ENCODE measurements at places on chromosomes 2 and 18.

DNA sequence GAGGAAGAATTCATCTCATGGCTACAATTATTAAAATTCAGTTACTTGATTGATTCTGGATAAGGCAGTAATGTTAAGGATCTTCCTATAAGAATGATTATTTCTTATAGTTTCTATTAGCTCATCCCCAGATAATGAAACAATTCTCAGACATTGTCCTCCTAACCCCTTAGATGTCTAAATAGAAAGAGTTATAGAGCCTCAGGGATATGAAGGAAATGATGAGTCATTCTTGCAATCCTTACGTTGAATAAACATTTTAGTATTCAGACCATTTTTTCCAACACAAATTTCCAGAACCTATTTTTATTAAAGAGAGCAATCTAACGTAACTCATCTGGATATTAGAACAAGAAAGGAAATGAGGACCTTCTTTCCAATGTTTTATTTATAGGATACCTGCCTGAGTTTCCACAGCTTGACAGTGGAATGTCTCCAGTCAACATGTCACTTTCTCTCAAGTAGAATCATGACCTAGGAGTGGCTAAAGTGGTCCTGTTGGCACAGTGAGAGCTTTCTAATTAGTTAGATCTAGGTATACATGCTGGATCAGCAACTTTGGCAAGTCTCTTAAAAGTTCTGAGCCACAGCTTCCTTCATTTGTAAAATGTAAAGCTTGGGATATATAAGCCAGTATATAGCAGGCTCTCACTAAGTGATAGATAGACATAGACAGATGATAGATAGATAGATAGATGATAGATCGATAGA is 88.0 kb upstream of the RAB27B start:
- no peak for DNase-seq

GRCh38 chr18:36294031-36294430 is 3.5 kb upstream of the FHOD3 start:
- no peak for DNase-seq

DNA sequence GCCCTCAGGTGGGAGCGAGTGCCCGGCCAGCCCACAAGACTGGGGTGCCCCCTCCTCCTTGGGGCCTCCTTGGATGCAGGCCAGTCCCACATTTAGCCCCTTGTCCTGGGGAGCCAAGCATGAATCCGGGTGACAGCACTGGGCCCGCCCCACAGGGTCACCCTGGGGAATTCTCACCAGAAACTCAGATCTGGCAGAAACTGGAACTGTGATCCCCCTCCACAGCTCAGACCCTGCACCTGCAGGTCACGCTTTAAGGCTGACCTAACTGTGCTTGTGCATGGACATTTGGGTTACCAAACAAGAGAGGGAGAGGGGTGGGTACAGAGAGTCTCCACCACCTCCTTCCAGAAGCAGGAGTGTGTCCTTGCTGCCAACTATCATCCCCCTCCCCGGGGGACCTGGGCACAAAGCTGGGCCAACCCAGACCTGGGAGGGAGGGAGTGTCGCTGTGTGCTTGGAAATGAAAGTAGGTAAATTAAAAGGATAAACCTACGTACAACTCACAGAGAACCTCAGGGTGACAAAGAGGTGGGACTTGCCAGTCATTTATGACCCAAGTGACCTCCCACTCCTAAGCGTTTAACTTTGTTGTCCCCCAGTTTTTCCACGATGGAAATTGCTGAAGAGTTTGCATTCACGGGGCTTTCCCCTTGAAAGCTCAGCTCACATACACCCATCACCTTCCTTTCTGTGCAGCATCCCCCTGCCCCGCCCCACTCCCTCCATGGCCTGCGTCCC is 9.1 kb downstream of the ITM2C start:
- no peak for DNase-seq

GRCh38 chr2:206846981-206847834 is 81.8 kb downstream of the FASTKD2 start:
- DNase-seq = no peak

DNA sequence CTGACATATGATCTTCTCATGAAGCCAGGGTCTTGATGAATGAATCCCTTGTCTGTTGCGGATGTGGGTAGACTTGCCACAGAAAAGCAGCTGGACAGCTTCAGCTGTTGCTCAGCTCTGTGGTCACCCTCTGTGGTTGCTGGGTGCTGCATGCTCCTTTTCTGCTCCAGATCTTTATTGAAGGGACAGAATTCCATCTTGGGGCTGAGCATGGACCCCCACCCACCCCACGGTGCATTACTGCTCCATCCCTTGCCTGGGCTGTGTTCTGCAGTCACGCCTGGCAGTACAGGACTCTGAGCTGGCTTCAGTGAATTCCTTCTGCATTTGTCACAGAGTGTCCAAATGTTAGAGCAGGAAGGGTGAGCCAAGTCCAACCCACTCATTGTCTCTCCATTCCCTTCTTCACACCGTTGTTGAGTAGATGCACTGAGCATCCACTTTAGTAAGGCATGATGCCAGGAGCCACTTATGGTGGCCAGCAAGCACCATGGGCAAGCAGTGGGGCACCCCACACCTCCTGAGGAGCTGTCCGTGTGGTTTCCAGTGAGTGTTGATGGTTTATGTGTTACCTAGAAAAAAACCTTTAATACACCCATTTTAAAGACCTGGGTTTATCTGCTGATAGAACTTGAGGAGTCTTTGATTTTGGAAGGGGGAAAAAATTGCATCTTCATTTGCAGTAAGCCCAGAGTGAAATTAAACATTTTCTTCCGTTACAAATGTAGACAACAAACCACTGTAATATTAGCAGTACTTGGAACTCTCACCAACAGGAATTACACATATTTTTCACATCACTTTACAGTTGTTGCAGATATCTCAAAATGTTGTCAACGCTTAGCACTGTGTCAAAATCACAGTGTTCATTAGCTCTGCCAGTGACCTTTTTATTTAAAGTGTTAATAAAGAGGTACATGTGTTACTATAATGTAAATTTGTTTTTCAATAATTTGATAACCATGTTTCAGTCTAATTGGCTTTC is 14.7 kb upstream of the ITGB6 start:
- DNase-seq = no peak

DNA sequence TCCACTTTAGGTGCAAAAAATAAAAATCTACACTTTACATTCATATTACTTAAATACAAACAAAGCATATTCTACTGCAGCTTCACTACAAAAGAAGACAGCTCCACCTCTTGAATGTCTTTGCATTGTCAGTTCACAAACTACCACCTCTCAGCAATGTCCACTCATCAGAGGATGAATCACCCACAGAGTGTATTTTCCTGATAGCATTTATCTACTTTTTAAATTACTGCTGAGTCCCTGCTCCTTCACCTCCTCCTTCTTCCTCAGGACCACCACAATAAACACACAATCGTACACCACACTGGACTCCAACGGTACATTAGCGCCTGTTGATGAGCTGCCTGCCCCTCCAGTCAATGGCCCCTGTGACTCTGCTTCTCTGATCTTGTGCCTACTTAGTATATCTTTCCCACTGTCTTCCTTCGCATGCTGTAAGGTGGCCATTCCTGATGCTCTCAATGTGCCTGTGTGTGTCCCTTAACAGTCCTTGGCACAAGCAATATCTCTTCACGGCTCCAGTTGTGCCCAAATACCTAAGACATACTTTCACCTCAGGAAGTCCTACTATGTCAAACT is 120.9 kb downstream of the DHRS9 start:
- DNase-seq = no peak

GRCh38 chr2:72993147-72993932 is 76.0 kb downstream of the EMX1 start:
- DNase-seq = no peak

DNA sequence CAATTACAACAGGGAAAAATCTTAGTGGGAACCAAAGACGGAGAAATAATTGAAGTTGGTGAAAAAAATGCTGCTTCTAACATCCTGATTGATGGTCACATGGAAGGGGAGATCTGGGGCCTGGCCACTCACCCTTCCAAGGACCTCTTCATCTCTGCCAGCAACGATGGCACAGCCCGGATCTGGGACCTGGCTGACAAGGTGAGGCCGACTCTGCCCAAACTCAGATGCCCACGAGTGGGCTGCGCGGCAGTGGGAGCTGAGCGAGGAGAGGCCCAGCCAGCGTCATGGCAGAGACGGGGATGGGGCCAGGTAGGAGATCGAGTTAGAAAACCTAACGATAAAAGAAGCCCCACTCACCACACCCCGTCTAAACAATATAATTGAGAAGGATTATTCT is 87.7 kb downstream of the RTN4 start:
- DNase-seq = no peak

DNA sequence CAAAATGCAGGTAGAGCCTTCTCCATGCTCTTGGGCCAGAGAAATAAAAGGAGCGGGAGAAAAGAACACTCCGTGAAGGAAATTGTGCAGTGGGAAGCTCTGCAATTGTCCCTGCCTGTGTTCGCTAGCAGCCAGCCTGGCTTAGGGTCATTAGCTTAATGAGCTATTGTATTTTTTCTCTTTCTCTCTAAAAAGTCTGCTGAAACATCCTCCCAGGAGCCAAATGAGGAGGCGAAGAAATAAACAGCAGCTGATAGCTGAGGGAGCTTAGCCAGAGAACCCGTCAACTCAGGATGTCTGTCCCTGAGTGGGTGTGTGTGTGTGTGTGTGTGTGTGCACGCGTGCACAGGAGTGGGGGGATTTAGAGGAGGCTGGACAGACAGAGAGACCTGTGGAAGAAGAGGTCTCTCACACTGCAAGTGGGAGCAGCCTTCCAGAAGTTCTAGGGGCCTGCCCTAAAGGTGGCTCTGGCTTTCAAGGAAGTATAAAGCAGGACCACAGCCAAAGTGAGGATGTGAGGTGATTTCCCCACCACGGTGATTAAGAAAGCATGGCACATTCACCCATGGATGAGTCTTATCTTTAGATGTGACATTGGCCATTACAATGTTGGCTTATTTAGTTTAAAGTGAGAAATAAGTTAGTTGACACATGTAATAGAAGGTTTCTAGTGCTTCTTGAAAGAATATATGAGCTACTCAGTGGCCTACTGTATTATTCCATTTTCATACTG is 690.4 kb downstream of the RNF144A start:
- DNase-seq = no peak

- DNase-seq = no peak
Measured at GRCh38 chr18:22817844-22818243, 115.3 kb upstream of the RBBP8 start.

DNA sequence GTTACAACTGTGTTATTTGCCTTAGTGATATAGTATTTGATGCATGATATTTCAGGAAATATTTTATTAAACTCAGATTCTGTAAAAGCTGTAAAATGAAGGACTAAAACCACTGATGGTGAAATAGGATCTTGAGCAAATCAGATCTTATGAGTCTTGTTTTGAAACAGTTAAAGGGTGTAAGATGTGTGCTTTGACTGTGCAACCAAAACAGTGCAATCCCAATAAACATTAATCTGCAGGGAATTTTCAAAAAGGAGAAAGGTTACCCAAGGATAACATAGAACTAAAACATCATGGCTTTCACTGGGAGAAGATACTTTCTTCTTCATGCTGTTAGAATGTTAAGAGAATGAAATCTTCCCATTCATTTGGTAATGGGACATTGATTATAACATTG is 378.7 kb downstream of the PARD3B start:
- DNase-seq = no peak

DNA sequence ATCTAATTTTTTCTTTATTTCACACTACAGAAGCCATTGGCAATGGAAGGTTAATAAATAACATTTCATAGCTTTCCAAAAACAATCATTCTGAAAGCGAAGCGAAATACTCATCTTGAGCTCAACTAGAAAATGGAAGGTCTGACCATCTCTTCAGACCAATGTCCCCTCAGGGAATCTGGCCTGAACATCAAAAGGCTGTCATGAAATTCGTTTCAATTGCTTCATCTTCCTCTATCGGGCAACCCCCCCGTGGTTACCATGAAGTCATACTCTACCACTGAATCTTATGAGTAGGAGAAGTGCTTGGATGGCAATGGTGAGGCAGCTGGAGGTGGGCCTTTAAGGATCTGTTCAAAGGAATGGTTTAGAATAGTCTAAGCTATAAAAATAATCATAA is 22.9 kb upstream of the CYTIP start:
- peak; percentile 37 for DNase-seq

DNA sequence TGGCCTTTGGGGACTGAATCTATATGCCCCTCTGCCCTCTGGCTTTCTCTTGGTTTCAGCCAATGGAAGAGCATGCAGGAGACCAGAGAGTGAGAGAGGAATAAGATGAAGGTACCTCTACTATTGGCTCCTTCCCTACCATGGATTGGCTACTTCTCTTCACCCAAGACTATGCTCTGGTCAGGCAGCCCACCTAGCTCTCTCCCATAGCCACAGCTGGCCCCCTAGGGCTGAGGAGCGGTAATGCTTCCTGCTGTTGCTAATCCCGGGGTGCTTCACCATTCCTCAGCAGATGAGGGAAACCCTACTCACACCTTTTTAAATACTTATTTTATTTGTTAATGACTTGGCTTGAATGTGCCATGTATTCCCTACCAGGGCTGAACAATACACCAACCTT is 142.4 kb downstream of the MREG start:
- DNase-seq = no peak

DNA sequence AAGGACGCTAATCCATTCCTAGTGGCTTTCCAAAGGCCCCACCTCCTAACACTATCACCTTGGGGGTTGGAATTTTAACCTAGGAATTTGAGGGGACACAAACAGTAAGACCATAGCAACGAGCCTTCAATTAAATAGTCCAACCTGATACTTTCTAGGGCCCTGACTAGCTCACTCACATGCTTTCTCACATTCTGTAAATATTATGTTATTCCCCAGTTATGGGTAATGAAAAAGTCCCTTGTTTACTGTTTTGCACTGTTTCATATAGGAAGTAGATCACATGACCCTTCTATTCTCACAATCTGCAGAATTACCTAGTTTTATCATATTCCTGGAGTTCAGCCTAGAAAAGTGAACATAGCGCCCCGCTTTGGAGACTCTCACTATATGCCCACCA is 1212.1 kb upstream of the ACVR2A start:
- DNase-seq = no peak

DNA sequence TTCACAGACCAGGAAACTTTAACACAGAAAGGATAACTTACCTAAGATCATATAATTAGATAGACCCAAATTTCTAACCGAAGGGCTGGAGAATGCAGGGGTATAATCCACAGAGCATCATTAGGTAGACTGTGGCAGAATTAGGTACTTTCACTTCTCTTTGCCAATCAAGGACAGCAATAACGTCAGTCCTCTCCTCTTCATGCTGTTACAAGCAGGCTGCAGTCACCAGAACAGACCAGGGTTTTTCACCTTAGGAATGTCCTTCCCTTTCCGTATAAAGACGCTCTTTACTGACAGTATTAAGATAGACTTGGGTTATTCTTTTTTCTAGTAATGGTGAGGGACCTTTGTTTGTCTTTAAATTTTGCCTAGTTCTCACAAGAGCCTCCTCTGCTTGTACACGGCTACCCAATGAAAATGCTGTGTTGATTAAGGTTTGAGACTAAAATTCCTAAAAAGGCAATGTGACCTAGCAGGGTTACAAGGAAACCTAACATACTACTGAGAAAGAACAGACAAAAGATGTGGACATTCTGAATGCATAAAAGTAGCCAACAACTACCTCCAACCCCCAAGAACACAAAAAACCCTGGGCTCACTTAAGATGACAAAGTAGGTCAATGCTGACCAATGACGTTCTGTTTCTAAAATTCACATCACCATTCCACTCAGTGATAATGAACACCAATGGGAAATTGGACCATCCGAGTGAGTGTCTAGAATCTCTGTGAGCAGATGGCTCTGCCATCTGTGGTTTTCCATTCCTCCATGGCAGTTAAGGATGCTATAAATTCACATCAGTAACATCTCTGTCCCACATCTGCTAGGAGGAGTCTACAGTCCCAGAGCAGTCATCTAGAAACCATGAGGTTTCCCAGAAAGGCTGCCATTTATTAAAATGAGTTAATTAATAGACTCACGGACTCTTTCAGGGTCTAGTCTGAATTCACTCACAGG is 2.1 kb downstream of the PDIA6 start:
- DNase-seq = no peak

GRCh38 chr2:109326306-109326705 is 197.3 kb downstream of the SH3RF3 start:
- DNase-seq = no peak
